ENCODE measurements at places on chromosomes 7 and 10. TPM values are rescaled to one million over a fixed set of nuclear protein-coding genes. Genes with fewer than 3 reads are reported as not detected.

DNA sequence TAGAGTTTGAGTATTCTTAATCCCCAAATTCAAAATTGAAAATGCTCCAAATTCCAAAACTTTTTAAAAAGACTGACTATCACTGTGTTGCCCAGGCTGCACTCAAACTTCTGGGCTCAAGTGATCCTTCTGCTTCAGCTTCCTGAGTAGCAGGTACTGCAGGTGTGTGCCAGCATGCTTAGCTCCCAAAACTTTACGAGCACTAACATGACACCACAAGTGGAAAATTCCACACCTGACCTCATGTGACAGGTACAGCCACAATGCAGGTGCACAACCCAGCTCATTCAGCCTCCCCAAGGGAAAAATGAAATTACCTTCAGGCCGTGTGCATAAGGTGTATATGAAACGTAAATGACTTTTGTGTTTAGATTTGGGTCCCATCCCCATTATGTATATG lies 16.5 kb downstream of the CDC123 start:
- no peak for DNase-seq

- DNase-seq, result no peak
These were observed 143.2 kb upstream of the MGMT start for GRCh38 chr10:129323879-129324278.

- peak; percentile 81 for DNase-seq
These were observed 16.9 kb upstream of the ZFAND2A start for GRCh38 chr7:1176891-1177373.

DNA sequence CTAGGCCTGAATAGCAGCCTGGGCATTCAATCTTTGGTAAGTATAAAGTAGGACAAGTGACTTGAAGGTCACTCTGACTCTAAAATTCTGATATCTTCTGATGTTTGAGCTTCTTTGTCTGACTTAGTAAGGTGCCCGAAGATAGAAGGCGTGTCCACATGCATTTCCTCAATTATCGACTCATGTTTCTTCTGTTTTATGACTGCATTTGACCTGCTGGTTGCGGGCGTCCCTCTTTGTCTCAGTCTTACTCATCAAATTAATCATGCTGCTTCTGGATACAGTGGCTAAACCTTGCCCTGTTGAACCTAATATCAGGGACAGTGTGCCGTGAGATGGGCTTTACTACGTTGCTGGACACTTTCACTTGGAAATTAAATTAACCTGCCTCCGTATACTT lies 534.1 kb downstream of the SDK1 start:
- DNase-seq, result no peak

The GOLGA7B gene
- total RNA-seq, result 0.41 TPM

The ELAPOR2 gene
- 2.3 TPM for total RNA-seq
